ENCODE measurements at places on chromosomes 1 and 21.

DNA sequence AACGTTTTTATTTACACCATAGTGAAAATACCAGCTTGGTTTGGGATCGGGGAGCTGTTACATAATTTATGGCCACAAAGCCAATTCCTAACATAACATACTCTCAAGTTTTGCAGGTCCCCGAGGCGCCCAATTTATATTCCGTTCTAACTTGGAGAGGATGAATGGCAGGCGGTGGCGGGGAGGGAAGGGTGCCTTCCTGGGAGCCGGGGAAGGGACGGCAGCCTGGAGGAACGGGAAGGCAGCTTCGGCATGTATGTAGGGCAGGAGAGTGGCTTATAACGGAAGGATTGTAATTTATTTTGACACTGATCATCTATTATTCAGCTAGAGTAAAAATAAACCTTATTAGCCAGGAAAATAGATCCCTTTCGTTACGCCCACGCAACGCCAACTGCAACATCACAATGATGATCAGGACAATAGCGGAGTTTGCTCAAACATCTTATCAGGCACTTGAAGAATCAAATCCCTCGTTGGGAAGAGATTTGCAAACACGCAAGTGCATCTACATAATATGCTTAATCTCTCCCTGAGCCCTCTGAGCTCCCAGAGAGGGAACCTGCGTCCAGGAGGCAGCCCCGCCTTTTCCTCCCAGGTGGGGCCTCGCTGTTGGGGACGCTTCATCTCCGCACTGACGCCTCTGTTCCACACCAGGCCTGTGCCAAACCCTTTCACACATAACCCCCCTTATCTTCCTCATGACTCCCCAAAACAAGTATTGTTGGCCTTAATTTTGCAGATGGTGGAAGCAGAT, 93.7 kb upstream of the C1orf174 start:
- DNase-seq: no peak

- DNase-seq: no peak
Observed at GRCh38 chr1:222387007-222387814, 160.7 kb downstream of the HHIPL2 start.

DNA sequence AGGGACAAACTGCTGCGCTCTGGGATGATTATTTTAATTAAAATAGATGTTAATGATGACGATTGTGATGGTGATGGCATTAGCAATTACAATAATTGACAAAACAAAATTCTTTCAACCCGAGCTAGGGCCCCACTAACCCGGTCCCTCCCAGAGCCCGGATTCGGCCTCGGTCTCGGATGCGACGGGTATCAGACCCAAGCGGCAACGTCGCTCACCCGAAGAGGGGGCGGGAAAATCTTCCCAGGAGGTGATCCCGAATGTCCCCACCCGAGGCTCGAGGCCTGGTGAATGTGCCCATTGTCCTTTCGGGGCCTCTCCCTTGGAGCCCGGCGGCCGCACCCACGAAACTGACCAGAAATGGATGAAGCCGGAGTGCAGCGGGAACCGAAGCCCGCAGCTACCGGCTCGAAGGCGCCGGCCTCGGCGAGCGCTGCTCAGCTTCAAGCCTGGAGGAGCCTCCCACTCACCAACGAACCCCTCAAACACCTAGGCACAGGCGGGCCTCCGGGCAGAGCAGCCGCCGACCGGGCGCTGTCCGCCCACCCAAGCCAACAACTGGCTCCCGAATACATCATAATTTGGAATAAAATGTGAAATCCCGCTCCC, 1.2 kb downstream of the TAL1 start:
- DNase-seq: no peak

- peak; percentile 33 for DNase-seq
Observed at GRCh38 chr1:224432672-224433040, 1.9 kb downstream of the WDR26 start.

DNA sequence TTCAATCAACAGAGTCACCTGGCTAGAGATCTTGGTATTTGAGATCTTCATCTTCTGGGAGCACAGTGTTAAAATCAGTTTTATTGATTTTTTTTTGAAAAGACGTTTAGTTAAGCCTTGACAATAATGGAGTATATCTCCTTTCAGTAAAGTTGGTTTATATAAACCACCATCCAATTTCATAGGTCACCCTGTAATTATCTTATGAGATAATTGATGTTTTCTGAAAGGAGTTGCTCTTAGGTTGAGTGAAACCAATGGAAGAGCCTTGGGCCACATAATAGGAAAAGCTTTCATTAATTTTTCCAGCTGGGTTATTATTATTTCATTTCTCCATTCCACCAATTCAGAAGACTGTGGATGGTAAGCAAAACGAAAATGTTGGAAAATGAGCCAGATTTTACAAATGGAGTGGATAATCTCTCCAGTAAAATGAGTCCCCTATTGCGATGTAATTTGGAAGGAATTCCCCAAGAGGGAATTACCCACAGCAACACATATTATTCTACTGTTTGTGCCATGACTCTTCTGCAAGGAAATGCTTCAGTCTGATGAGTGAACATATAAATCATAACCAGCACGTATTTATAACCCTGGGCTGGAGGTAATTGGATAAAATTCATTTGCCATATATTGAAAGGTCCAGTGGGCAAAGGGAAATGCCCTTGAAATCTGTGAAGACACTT, 46.2 kb upstream of the TINAGL1 start:
- no peak for DNase-seq

GRCh38 chr1:25045480-25046193, 115.6 kb upstream of the RUNX3 start:
- DNase-seq: no peak

- no peak for DNase-seq
Observed at GRCh38 chr1:23953020-23953419, 6.6 kb upstream of the PNRC2 start.

GRCh38 chr1:164456272-164456671, 102.7 kb upstream of the PBX1 start:
- no peak for DNase-seq

DNA sequence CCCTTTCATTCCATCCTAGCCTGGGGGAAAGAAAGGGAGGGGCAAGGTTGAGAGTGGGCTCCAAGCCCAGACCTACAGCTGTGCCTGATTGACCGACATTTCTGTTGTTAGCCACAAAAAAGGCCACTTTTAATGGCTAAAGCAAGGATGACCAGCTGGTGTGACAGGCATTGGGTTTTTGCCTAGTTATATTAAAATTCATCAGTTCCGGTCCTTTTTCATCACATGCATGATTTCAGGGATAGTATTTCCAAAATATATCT, 192.3 kb downstream of the ZNF326 start:
- DNase-seq: no peak
